ENCODE measurements at places on chromosomes 3 and 15. TPM values are rescaled to one million over a fixed set of nuclear protein-coding genes. Genes with fewer than 3 reads are reported as not detected.

DNA sequence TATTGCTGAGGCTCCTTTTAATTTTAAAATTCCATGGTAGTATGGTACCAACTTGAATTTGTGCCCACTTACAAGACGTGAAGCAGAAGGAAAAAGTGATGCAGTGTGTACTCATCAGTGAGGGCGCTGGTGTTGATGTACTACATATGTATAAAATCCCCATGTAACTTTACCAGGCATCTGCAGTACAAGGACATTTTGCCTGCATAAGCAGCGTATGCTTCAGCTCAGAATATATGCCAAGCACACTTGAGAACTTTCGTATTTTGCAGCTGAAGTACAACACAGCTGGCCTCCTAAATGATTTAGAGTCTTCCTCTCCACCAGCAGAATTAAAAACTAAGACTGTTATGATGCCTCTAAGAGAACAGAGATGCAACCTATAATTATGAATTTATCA is 108.9 kb downstream of the RYR3 start:
- no peak for ATAC-seq

GRCh38 chr15:62297522-62297921 is 132.4 kb upstream of the C2CD4B start:
- no peak for ATAC-seq

GRCh38 chr15:85404176-85404917 is 23.9 kb downstream of the AKAP13 start:
- ATAC-seq = no peak

- peak; percentile 84 for ATAC-seq
Observed at GRCh38 chr15:90101969-90102890, at the start of gene IDH2. TSS of gene IDH2 (minus strand) at chr15:90102468. CDS start at chr15:90102390, 78 bp downstream.

DNA sequence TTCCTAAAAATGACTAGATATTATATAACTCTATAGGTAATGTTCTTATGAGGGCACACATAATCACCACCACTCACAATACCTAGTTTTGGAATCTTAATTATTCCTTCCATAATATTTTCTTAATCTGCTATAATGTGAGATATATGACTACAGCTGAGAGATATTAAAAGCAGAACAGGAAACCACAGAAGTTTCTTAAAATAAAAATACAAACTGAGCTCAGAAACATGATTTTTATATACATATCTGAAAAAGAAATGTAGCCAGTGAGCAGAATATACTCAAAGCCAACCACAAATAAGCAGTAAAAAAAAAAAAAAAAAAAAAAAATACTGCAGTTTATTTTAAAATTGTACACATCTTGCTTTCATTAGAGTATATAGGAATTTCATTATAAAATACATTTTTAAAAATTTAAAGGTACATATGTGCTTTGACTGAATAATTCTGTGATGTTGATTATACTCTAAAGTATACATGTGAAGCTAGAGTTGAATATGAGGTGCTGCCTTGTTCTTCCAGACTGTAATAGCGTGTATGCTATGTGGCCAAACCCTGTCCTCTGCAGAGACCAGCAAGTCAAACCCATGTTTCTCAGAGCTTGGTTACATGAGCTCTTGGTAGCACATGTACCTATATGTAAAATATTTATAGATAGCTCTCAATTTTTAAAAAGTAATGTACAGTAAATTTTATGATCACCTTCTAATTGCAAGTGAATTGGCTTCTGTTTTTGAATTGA is 175.0 kb downstream of the UBE2E2 start:
- ATAC-seq = no peak

DNA sequence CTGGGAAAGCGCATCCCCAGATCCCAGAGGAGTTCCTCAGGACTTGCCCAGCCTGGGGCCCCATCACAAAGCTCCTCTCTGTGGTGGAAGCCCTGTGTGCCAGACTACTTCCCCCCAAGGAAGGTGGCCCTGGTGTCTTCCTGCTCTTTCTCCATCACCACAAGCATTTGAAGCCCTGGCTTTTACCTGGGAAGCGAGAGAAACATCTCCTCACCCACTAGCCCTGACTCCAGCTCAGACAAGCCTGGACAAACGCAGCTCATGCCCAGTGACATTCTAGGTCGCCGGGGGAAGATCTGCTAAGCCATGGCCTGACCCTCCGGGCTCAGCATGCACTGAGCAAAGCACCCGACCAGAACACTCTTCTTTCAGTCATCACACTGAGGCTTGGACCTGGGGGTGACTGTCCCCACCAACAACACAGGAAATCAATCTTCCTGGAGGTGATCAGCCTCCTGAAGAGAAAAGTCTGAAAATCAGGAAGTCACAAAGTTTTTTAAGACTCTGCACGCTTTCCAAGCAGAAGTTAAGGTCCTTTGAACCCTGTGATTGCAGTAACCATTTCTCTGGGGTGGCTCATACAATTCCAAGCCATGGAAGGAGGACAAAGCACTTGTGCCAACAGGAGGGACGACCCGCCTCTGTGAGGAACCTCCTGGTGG is 40.8 kb downstream of the KLHL25 start:
- no peak for ATAC-seq

DNA sequence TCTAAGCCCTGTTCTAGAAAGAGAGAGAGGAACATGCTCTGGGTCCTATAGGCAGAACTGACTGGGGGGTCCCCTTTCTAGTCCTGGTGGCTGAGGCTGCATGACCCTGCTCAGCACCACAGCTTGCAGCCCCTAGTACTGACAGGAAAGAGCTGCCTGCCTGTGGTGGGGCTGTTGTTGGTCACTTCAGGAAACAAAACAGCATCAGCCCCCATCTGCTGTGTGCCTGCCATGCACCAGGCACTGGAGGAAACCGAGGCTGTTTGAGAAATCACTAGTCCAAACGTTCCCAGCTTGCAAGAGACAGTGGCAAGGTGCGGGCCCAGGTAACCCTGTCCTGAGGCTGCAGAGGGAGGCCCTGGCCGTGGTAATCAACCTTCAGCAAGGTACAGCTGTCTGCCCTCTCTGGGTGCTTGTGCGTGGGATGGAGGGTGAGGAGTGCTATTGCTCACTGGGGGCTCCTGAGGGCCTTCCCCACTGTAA is 90.6 kb downstream of the IQSEC1 start:
- ATAC-seq = no peak

DNA sequence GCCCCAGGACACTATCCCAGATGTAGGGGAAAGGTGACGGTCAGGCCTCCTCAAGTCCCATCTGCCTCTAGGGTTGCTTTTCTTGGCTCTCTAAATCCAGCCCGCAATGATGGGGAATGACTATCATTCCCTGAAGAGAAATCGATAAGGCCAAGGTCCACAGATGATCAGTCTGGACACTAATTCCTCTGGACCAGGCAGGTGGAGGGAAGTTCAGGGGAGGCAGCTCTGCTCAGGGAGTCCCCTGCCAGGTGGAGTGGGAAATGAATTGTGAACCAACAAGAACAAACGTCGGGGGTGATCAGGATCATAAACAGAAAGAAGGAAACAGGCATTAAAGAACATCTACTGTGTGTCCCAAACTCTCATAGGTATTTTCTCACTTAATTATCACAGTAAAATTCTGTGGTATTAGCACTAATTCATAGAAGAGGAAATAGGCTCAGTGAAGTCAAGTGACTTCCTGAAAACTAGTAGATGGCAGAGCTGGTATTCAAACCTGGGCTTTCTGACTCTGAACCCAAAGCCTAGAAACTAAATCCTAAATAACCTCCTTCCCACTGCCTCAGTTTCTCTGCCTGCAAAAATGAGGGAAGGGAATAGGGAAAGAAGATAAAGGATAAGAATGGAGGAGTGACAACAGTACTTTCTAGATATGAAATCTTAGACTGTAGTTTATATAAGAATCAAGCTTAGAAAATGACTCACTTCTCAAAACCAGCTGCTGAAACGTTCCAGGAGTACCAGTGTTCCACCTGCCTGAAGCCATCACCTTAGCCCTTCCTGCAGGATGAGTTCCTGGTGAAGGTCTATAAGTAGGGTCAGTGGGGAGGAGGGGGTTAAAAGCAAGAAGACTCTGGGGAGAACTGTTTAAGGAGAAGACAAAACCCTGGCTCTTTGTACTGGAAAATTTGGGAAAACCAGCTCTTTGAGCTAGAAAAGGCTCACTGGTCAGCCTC is 7.5 kb downstream of the BMF start:
- no peak for ATAC-seq

The ARGFX gene
- total RNA-seq = not detected

The THAP10 gene
- 1.4 TPM for total RNA-seq

The SOX14 gene
- not detected for total RNA-seq

The MYNN gene
- total RNA-seq = 8.8 TPM

The CSPG4 gene
- total RNA-seq = 1.9 TPM
